ENCODE measurements at places on chromosomes 5 and 9. TPM values are rescaled to one million over a fixed set of nuclear protein-coding genes. Genes with fewer than 3 reads are reported as not detected.

The SAPCD2 gene
- total RNA-seq = 5.0 TPM

The CDH9 gene
- total RNA-seq = 0.13 TPM

The MTX3 gene
- 13.3 TPM for total RNA-seq

The TRPM6 gene
- not detected for total RNA-seq

The NUTM2F gene
- total RNA-seq = not detected

The EXOSC2 gene
- total RNA-seq = 34.2 TPM

The GNE gene
- 13.4 TPM for total RNA-seq

The IL5 gene
- not detected for total RNA-seq

The BTNL3 gene
- not detected for total RNA-seq

The BAAT gene
- total RNA-seq = 0.13 TPM

The PCDHA11 gene
- total RNA-seq = not detected

The GARIN3 gene
- total RNA-seq = not detected

The PIP5K1B gene
- not detected for total RNA-seq

The FRRS1L gene
- 0.13 TPM for total RNA-seq

The ADAMTSL1 gene
- total RNA-seq = 1.0 TPM

The LHFPL2 gene
- 20.6 TPM for total RNA-seq

The PAPPA gene
- total RNA-seq = 226 TPM

The IFNA13 gene
- not detected for total RNA-seq

The IL31RA gene
- 6.1 TPM for total RNA-seq

The NXNL2 gene
- not detected for total RNA-seq

The VDAC1 gene
- total RNA-seq = 287 TPM

The PRDM9 gene
- total RNA-seq = not detected

The SLC25A48 gene
- not detected for total RNA-seq

The DAB2 gene
- total RNA-seq = 23.0 TPM

The PCDHB6 gene
- 0.64 TPM for total RNA-seq

The SPINK7 gene
- total RNA-seq = not detected

The FIBCD1 gene
- 4.7 TPM for total RNA-seq

The TAF11L10 gene
- total RNA-seq = not detected

The PDE8B gene
- 0.13 TPM for total RNA-seq

The CTNND2 gene
- total RNA-seq = not detected

The TLE1 gene
- 28.3 TPM for total RNA-seq

The CARTPT gene
- not detected for total RNA-seq

The PCDHB2 gene
- under 0.01 TPM for total RNA-seq

The RGS3 gene
- total RNA-seq = 23.7 TPM

The SLC27A6 gene
- 1.6 TPM for total RNA-seq

The PALM2AKAP2 gene
- 11.9 TPM for total RNA-seq

The CNTNAP3B gene
- total RNA-seq = 5.3 TPM

The CCNJL gene
- 4.4 TPM for total RNA-seq

The ZNF300 gene
- 3.6 TPM for total RNA-seq

The C5 gene
- 0.80 TPM for total RNA-seq

The PCDHA13 gene
- not detected for total RNA-seq

The PTGS1 gene
- 61.8 TPM for total RNA-seq

The RXRA gene
- total RNA-seq = 17.6 TPM

The BRINP1 gene
- total RNA-seq = 0.48 TPM

The INPP5E gene
- total RNA-seq = 10.0 TPM

The LHX3 gene
- not detected for total RNA-seq

The AGXT2 gene
- not detected for total RNA-seq

The HMGCR gene
- total RNA-seq = 18.4 TPM

The SLC36A3 gene
- not detected for total RNA-seq

The MARCHF11 gene
- not detected for total RNA-seq

The CSF2 gene
- 6.2 TPM for total RNA-seq

The STING1 gene
- 45.4 TPM for total RNA-seq

Measured in epithelial cell of alveolus of lung (primary cell).